A549 treated with ZK216348 at 1 μM for 4 hours (cell line): ENCODE measurements at places on chromosomes 5 and 9. TPM values are rescaled to one million over a fixed set of nuclear protein-coding genes. Genes with fewer than 3 reads are reported as not detected.

Gene EIF4E1B
- not detected in 5 replicates for total RNA-seq

Gene IRX4
- 0.37 to 0.59 TPM (median 0.46 TPM) in 4 of 5 replicates, not detected in the other for total RNA-seq

Gene NME5
- total RNA-seq: not detected in 5 replicates

Gene MEF2C
- 0.04 TPM in 1 of 5 replicates, not detected in the others for total RNA-seq

Gene CKMT2
- total RNA-seq: not detected in 5 replicates

Gene ABCA2
- 12.6 to 32.5 TPM (median 25.5 TPM) in 5 replicates for total RNA-seq

Gene PLAC8L1
- 0.34 to 0.75 TPM (median 0.70 TPM) in 3 of 5 replicates, not detected in the others for total RNA-seq

Gene PCDHGA2
- total RNA-seq: 0.37 to 0.79 TPM (median 0.54 TPM) in 5 replicates

Gene SHOC1
- 0.07 TPM in 1 of 5 replicates, not detected in the others for total RNA-seq
